RPMI8226 (cell line): ENCODE measurements at places on chromosomes 7 and 10.

DNA sequence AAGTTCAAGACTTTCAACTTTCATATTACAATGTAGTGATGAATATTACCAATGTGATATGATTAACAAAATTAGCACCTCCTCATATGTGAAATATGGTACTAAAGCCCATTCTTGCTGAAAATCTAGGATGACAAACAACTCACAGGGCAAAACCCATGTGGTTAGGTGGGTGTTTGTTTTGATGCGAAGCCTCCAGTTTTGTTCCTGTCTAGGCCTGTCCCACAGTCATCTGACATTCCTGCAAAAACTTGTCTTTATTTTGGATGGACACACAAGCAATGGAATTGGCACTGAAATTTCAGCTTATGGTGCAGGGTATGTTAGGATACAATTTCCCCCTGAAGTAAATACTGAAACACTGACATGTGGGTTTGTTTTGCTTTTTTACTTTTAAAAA, 95.3 kb downstream of the PARD3 start:
- DNase-seq, result no peak

- DNase-seq, result no peak
Observed at GRCh38 chr7:146875981-146876380, 759.4 kb downstream of the CNTNAP2 start.

- no peak for DNase-seq
Observed at GRCh38 chr7:142376356-142376997, 118.6 kb upstream of the PRSS58 start.

DNA sequence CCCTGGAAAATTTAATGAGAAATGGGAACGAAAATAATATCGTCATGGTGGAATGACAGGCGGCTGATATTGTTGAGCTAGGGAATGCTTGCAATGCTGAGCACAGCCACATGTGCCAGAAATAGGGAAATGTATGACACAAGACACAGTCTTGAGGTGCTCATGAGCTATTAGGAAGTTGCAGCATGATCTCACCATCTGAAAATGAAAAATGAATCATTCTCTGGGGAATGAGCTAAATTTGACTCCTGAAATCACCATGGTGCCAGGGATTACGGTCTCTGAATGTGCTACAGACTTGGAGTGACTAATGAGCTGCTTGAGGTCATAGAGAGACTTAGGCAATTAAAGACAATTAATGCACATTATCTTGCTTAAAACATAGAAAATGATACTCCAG, 845.0 kb downstream of the CNTNAP2 start:
- no peak for DNase-seq

GRCh38 chr7:81949306-81949705, 179.5 kb upstream of the HGF start:
- DNase-seq, result no peak

GRCh38 chr7:149414745-149415390, 46.0 kb downstream of the ZNF777 start:
- DNase-seq, result no peak

DNA sequence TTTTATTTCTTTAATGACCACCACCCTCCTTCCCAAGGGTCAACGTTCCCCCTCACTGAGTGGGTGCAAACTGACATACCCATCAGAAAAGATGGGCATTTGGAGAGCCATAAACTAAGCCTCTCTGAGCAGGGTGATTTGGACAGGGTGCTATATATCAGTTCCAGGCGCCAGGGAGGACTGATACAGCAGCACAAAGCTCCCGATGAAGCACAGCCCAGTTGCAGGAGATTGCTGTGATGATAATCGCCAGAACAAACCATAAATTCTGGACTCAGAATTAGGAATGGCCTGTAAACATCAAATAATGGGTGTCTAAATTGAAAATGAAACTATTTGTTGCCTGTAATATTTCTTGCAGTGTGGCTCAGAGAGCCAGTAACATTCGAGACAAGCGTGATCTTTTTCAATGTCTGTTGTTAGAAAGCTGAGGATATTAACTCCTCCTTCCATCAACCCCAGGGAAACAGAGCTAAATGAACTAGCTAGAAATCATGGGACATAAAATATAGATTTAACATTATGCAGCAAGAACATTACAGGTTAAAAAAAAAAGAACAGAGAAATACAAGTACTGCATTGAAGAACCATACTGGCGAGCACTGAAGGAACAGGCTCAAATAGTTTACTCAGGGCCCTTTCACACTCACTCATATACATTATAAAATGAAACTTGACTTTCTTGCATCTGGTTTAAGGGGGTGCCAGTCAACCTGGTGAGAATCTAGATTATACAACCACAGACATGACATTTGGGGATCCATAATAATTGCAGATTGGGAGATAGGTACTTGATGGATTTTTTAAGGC, 137.5 kb upstream of the LRRTM3 start:
- DNase-seq, result no peak

DNA sequence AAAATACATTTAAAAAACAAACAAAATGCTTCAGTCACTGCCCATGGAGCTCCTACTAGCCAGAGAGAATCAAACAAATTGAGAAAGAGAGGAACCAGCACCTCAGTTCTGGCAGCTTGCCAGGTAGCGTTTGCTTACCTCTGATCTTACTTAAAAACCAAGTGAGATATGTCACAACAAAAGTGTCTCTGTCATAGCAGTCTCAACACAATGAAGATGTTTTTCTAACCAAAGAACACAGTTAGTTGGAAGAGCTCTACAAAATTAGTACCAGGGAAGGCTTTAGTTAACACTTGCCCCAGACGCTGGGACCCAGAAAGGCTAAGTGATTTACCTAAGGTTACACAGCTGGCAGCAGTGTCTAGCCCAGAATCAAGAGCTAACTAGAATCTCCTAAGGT, 3.4 kb downstream of the DOCK4 start:
- peak; percentile 80 for DNase-seq

- DNase-seq, result no peak
Observed at GRCh38 chr7:156106107-156106426, 293.8 kb upstream of the SHH start.

GRCh38 chr10:50615658-50616057, 8.1 kb downstream of the SGMS1 start:
- DNase-seq, result no peak

DNA sequence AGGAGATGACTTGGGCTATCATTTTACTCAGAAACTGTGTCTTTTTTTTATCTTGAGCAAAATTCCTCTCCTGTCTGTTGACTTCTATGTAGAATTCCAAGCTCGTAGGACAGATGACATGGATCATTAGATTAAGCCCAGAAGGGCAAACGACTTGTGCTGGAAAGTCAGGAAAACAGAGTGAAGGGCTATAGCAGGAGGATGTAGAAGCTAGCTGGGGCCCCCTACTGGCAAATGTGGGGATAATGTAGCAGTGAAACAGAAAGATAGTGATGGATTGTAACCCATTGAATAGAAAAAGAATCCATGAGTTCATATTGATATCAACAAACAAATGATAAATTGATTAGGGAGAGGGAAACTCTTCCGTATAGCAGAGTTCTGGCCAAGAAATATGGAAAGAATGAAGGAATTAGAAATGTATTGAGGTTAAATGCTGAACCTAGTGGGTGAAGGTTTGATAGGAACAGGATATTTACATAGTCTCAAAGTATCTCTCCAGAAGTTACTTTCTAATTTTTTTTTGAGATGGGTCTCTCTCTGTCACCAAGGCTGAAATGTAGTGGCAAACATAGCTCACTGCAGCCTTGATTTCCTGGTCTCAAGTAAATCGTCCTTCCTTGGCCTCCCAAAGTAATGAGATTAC, 103.6 kb downstream of the LYZL1 start:
- peak; percentile 34 for DNase-seq

DNA sequence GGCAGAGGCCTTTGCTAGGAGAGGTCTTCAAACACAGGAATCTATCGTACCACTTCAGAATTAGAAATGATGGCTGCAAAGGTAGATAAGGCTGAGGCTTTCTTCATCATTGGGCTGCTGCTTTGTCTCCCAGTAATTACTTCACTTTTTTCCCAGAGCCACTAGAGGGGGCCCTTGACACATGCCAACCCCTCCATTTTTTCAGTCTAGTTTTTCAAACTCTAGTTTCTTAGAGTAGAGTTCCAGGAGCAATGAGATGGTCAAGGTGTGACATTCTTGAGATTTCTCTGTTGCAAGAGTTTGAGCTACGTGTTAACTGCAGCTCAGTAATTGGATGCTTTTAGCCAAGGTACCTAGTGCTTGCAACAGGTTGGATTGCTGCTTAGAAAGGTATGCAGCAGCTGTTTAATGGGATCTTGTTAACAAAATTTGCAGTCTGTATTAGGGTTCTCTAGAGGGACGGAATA, 33.8 kb upstream of the RBM20 start:
- peak; percentile 52 for DNase-seq

DNA sequence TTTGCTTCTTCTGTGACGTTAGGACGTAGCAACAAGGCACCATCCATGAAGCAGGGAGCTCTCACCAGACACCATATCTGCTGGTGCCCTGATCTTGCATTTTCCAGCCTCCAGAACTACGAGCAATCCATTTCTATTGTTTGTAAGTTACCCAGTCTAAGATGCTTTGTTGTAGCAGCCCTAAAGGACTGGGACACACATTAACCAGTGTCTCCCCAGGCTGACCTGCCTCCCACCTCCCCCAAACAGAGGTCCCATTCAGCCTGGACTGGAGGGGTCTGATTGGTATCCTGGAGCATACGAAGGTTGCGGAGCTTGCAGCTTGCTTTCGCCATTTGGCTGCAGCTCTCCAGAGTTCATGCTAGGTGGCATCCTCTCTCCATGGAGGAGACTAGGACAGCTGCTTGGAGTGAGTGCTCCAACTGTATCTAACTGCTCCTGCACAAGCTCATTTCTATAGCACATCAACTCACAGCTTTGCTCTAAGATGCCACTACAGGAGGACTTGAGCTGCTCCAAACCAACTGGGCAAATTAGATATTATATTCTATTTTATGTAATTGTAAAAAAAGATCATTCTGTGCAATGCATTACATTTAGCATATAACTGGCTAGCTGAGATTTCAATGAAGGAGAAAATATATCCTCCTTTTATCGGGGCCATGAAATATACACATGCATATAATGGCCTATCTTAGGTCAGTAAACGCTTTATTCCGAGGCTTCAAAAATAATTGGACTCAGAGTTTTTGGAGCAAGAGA, 8.0 kb upstream of the GRK5 start:
- peak; percentile 53 for DNase-seq

DNA sequence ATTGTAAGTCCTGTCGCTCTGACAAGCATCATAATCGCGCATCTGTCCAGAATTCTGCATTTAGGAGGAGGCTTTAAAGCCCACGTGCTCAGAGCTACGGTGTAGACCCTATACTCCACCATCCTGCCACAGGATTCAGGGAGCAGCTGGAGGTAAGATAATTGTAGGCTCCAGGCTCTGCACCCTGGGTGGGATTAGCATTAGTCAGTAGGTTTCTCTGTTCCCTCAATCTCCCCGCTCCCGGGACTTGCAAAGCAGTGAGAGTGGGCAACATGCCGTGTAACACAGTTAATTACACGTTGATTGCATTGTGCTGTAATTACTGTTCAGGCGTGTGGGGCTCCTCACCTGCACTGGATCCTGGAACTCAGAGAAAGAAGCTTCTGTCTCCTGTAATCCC, 89.3 kb upstream of the CUX1 start:
- no peak for DNase-seq

DNA sequence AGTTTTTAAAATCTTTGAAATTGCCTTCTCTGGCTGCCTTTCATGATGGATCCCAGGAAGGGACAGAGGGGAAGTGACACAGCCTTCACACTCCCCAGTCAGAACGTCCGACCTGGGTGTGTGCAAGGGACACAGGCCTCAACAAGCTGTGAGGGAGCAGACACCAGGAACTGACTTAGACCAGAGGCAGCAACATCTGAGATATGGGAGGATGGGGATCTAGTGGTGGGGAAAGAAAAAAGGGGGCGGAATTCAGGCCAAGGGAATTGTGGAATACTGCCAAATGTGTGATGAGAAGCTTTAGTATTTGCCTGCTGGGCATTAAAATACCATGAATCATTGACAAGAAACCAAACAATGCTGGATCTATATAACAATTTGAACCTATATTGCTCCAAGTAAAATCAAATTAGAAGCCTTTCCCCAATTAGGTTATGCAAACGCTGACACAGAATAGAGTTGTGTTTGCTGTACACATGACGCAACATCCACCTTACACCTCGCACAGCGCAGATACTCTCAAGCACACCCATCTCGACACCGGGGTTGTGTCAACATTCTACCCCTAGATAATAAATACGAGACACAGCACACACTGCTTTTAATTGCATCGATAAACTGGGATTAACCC, 17.2 kb upstream of the MNX1 start:
- no peak for DNase-seq

DNA sequence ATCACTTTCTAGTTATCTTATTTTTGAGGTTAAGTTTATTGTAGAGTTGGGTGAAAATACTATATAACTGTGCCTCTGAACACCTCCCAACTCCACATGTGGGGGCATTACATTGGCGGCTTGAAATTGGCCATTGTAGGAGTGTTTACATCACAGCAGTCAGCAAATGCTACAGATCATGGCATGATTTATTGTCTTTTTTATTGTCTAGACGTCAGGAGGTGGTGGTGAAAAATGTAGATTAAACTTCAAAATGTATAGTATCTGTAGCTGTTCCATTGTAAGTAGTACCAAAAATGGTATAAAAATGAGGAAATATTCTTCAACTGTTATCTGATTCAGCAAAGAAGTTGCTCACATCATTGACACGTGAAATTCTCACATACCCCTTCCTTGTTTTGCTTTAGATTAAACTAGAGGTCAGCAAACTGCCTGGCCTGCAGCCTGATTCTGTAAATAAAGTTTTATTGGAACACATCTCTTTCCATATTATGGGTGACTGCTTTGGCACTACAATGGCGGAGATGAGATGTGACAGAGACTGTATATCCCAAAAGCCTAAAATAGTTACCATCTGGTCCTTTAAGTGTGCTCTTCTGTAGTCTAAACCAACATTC, 35.0 kb downstream of the TAF3 start:
- DNase-seq, result no peak

GRCh38 chr10:85235258-85235657, 906.9 kb downstream of the CCSER2 start:
- no peak for DNase-seq

DNA sequence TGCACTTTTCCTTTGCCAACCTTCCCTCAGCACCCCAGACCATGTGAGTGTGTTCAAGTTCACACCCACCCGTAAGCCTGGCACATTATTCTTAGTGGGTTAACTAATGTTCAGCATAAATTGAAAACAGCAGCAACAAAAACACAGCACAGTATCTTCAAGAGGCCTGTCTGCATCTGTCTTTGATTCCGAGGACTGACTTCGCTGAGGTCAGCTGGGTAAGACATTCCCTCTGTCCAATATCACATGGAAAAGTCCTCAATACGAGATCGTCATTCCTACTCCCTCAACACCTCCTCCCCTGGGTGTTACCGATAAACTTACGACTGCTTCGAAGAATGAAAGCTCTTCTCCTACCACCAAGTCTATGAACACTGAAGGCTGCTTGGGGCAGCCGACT, 218.8 kb downstream of the SFMBT2 start:
- DNase-seq, result no peak

DNA sequence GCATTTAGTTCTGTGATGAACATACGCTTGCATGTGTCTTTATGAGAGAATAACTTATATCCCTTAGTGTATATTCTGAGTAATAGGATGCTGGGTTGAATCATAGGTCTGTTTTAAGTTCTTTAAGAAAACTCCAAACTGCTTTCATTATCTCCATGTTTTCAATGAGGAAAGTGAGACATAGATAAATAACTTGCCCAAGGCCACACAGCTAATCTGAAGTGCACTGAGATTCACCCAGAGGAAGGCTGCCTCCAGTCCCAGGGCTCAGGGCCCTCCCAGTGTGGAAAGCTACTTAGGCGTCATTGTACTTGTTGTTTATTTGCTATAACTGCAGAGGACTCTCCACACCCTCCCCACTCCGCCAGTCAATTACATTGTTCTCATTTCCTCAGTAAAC, 126.7 kb downstream of the INHBA start:
- no peak for DNase-seq

GRCh38 chr10:89837165-89838043, 136.0 kb downstream of the KIF20B start:
- DNase-seq, result peak; percentile 5
